Activated T-helper 1 cell treated with anti-CD3 and anti-CD28 coated beads, Interleukin-2, amount 50 U/mL, for 16 hours (primary cell): ENCODE measurements at places on chromosomes 2 and 18.
A peak's percentile ranks its signal among the peaks of the same experiment; 100 is the strongest.

DNA sequence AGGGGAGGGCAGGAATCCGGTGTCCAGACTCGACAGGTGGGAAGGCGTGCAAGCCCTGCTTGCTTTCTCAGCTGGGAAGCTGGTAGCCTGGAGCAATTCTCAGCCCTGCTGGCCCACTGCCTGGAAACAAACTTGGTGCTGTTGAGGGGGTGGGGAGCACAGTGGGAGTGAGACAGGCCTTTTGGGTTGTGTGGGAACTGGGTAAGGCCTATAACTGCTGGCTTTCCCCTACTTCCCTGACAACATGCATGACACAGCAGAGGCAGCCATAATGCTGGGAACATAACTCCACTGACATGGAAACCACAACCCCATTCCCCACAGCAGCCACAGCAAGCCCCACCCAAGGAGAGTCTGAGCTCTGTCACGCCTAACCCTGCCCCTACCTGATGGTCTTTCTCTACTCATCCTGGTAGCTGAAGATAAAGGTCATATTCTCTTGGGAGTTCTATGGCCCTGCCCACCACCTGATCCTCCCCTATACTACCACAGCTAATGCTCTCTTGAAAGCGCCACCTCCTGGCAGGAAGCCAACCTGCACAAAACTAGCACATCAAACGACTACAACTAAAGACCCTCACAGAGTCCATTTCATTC lies 122.9 kb upstream of the ACVR1C start:
- DNase-seq: no peak

- no peak for DNase-seq
Observed at GRCh38 chr2:187408926-187409325, 39.1 kb downstream of the CALCRL start.

DNA sequence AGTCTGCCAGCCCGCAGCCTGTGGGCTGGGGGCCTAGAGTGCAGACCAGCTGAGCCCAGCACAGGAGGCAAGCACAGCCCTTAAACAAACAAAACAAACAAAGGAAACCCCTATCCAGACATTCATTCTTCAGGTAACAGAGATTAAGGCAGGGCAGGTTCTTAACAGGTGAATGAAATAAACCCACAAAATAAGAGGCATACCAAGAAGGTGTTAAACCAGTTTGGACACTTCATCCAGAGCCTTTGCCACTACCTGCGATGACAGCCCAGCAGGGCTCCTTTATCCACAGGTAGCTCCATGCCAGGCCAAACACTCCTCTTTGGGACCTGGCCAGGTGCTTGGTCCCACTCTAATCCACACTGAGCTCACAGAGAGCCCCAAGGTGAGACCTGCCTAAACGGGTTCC lies 209.7 kb upstream of the SIX2 start:
- no peak for DNase-seq

DNA sequence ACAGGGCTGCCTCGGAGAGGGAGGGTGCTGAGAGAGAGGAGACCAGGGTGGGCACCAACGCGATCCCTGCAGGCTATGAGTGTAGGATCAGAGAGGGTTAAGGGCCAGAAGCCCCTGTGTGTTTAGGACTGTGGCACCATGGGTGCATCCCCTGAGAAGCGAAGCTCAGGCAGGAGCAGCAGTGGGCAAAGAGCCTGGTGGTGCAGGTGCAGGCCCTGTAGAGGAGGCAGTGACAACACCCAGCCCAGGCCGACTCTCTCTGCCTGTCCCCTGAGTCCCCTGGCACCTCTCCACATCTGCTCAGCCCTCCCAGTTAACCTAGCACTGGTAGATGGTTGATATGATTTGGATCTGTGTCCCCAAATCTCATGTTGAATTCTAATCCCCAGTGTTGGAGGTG lies 139.8 kb downstream of the RNF152 start:
- DNase-seq: no peak

GRCh38 chr18:58044370-58045241 lies 580 bp downstream of the NEDD4L start:
- DNase-seq: peak; percentile 9

- DNase-seq: no peak
Observed at GRCh38 chr2:218839888-218840287, 8.3 kb upstream of the PRKAG3 start.

DNA sequence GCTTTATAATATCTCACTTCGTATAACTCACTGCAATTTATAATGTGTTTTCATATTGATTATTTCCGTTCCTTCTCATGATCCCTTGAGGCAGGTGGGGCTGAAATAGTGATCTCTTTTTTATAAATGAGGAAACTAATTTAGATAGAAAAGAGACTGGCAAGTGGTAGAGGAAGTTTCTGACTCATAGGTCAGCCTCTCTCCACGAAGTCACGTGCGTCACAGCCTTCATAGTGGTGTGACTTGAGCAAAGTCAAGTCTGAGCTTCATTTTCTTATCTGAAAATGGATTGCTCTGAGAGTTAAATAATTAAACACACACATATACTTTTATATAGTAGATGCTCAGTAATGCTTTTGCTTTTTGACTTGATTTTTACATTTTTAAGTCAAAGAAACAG lies 19.9 kb downstream of the ABCG5 start:
- no peak for DNase-seq

DNA sequence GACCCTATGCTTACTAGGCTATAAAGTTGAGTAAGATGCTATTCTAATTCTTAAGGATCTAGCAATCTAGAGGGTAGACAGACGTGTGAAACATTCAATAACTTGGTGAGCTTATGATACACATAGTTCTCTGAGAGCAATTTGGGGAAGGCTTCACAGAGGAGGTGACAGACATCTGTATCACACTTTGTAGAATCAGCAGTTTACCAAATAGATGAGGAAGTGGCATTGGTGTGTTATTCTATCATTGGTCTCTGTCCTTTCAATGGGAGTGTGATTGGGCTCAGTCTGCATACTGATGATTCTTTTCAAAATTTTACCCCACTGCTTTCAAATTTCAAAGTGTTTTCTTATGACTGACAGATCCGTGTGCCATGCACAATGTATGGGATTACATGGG lies 47.0 kb upstream of the TMEM178A start:
- DNase-seq: no peak

DNA sequence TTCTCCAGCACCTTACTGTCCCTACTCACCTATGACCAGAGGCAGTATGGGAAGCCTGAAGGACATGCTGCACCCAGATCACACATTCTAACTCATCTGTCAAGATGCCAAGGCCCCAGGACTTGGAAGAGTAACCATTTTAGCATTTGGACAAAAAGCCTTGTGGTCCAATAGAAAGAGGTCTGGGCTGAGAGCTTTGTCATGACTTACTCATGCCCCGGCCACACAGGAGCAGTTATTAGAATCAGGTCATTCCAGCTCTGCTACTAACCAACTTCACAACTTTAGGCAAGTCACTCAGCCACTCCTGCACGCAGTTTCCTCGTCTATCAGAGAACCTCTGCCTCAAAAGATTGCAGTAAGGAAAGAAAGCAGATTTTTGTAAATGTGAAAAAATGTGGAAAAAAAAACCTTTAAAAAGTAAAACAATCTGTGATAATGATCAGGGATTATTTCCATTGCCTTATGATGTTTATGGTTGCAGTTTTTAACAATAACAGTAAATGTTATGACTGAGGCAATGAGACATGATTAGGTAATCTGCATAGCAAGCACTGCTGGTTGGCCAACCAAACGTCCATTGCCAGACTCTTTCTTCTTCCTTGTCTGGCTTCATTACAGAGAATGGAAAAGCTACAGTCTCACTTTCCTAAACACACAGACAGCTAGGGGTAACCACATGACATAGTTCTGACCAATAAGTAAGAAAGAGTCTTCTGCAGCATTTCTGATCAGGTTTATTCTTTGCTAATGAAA lies 255.4 kb upstream of the CHAC2 start:
- DNase-seq: no peak

GRCh38 chr2:64698668-64699444 lies 45.1 kb upstream of the SERTAD2 start:
- no peak for DNase-seq

DNA sequence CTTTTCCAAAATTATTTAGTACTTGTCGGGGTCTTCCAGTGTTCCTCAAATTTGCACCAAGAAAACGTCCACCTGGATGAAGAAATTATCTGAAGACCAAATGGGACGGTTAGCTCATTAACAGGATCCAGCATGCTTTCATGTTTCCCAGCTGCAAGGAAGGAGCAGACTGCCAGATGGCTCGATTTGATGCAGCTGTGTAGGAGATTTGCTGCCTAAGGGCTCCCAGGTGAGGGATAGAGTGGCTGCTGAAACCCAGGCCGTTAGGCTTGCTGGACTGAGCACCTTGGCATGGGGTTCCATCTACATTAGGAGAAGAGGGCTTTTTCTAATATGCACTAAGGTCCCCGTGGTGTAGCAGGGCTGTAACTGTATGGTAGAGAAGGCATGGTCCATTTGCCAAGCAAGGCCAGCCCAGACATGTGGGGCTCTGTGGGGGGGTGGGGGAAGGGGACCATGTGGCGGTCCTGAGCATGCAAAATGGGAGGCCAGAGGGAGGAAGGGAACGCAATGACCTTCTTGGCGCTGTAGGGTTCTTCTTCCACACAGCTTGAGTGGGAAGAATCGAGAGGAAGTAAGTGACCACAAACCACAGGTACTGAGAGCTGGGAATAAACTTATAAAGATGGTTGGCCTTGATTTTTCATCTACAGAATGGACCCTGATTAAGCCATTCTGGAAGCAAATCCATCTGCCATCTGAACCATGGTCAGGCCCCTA lies 144.0 kb downstream of the TMEM163 start:
- no peak for DNase-seq
